ENCODE measurements at places on chromosomes 4 and X.

DNA sequence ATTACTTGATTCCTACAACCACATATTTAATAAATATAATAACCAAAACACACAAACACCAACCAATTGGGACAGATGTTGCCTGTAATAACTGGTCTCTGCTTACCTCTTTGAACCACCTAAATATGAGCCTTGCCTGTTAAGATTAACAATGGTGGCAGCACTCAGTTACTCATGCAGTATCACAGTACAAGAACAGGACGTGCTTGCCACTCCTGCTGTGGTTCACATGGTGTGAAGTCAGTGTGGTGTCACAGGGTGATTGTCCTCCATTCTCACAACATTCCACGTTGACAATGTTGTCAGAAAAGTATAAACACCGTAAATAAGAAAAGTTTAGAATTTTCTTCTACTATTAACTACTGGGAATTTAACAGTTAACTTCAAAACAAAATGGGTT lies 365.0 kb downstream of the PPP3CA start:
- DNase-seq: no peak

DNA sequence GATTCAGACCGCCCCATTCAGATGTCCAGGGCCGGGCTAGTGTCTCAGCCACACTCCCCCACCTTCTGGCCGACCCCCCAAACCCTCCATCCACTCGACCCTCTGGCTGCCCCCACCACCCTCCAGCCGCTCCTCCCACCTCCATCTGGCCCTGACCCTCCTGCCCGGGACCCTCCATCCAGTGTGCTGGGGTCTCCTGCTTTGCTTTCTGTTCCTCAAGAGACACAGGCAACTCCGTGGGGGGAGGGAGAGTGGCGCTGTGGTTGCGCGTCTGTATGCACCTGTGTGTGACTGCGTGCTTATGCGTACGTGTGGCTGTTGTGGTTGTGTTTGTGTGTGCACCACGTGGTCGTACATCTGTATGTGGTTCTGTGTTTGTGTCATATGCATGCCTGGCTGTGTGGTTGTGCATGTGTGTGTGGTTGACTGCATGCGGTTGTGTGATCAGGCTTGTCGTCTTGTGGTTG lies 33.3 kb downstream of the CPLX1 start:
- no peak for DNase-seq

- DNase-seq: no peak
These were observed 684.4 kb upstream of the GNPDA2 start for GRCh38 chr4:45410701-45411210.

- DNase-seq: no peak
These were observed 81.1 kb downstream of the EFNB1 start for GRCh38 chrX:68909945-68910344.

- DNase-seq: no peak
These were observed 75.3 kb downstream of the RAPGEF2 start for GRCh38 chr4:159178151-159178546.

DNA sequence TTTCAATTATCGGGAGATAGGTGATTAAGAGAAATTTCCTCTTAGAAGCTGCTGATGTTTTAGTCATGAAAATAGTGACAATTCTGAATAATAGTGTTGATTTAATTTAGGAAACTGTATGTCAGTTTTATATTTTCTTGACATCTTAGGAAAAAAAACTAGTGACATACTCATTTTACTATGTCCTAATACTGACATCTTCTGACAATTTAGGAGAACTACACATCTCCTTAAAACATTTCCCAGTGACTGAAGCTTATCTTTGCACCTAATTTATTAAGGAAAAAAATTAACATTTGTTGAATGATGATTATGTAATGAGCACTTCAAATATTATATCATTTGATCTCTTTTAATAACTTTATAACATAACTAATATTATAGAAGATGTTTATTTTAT lies 42.0 kb upstream of the RBMXL3 start:
- no peak for DNase-seq

DNA sequence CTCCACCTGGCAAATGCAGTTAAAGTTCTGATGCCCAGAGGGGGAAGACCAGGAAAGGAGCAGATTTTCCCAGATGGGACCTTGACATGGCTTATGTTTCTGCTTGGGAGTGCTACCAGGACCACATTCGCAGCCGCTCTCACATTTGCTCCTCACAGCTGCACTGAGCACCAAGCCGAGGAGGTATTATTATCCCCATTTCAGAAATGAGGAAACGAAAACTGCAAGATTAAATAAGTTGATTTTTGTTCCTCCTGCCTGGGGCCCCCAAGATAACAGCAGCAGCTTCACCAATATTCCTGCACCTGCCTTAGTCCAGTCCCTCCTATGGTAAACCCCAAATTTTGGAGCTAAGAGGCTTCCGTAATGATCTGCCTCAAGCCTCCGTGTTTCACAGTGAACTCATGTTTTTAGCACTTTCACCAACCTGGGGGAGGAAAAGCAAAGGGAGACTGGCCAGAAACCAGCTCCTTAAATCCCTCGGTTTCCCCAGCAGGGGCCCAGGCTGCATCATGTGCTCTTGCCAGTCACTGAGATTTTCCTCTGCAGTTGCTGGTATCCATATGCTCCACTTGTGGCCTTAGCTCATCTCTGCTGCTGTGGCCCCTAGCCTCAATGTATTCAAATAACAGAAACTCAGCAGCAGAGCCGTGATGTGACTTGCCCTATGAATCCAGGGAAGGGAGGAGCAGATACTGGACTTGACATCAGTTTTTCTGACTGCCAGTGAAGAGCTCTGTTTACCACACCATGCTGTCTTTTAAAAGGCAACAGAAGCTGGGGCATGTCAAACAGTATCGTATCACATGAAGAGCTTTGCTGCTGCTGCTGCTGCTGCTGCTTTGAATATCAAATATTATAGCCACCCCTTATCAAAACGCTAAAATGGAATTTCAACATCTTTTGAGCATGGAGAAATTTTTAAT lies 95.5 kb upstream of the KLHL13 start:
- no peak for DNase-seq
